ENCODE measurements at places on chromosomes 3 and 15.
A peak's percentile ranks its signal among the peaks of the same experiment; 100 is the strongest.

DNA sequence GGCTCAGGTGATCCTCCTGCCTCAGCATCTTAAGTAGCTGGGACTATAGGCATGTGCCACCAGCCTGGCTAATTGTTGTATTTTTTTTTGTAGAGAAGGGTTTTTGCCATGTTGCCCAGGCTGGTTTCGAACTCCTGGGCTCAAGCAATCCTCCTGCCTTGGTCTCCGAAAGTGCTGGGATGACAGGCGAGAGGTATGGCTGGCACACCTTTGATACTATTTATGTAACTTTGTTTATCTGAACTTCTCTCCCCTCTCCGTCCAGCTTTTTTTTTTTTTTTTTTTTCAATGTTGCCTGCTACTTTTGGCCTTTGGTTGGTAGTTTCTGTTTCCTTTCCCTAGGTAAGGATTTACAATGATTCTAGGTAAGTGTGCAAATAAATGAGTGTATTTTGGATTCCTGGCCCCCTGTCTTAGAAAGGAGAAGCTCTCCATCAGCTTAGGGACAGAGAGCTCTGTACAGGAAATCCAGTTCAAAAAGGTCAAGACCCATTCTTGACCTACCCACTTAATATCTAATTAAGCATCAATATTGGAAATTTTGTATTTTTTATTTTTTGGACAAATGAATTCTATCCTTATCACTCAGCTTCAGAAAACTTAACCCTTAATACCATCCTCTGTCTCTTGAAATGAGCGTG is 6.8 kb downstream of the ARL6IP5 start:
- DNase-seq: no peak

DNA sequence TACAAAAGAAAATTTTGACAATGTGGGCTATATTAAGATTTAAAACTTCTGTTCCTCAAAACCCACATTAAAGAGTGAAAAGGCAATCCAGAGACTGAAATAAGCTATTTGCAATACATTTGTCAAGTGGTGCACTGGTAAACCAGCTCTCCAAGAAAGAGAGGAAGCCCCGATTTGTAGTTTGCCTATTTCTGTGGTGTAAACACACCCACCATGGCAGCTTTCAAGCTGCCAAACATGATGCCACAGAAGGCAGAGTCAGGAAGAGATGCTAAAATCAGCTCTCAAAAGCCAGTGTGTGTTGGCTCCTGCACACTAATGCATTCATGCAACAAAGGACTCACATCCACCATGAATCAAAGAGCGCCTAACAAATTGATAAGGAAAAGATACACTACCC is 17.5 kb downstream of the RFTN1 start:
- no peak for DNase-seq

GRCh38 chr3:32662647-32663046 is 22.3 kb upstream of the CNOT10 start:
- no peak for DNase-seq

DNA sequence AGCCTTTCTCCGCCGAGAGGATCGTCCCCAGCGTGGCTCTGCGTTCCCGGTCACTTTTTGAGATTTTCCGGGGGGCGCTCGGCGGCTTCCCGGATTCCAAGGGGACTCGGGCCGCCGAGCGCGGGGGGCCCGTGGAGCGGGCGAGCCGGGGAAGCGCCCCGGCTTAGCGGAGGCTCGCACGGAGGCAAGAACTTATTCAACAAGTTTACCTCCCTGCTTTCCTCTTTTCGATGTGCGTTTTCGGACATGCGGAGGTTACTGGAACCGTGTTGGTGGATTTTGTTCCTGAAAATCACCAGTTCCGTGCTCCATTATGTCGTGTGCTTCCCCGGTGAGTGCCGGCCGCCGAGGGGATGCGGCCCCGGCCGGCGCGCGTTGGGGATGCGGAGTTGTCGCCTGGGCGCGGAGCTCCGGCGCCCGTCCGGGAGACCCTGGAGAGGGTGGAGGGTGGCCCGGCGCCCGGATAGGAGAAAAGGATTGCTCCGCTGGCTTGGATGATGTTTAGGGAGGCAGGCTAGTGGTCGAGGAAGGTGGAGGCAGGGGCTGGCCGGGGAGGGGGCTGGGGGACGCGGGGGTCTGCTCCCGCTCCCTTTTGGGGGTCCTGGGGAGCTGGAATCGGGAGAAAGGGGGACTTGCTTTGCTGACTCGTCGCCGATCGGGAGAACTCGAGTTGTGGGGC is 810 bp downstream of the PTPRG start:
- DNase-seq: no peak

GRCh38 chr3:194272221-194272620 is 78.9 kb downstream of the CPN2 start:
- DNase-seq: no peak

- DNase-seq: no peak
Measured at GRCh38 chr3:111684640-111685039, 89.5 kb upstream of the ZBED2 start.

DNA sequence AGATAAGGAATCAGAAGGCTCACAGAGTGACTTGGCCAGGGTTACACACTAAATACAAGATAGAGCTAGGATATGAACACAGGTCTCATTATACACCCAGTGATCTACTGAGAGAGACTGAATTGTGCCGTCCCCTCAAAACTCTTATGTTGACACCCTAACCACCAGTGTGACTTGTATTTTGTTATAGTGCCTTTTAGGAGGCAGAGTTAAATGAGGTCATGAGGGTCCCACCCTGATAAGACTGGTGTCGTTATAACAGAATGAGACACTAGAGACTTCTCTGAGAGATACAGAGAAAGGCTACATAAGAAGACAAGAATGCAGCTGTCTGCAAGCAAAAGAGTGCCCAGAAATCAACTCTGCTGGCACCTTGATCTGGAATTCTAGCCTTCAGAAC is 12.6 kb downstream of the KPNA1 start:
- DNase-seq: no peak

DNA sequence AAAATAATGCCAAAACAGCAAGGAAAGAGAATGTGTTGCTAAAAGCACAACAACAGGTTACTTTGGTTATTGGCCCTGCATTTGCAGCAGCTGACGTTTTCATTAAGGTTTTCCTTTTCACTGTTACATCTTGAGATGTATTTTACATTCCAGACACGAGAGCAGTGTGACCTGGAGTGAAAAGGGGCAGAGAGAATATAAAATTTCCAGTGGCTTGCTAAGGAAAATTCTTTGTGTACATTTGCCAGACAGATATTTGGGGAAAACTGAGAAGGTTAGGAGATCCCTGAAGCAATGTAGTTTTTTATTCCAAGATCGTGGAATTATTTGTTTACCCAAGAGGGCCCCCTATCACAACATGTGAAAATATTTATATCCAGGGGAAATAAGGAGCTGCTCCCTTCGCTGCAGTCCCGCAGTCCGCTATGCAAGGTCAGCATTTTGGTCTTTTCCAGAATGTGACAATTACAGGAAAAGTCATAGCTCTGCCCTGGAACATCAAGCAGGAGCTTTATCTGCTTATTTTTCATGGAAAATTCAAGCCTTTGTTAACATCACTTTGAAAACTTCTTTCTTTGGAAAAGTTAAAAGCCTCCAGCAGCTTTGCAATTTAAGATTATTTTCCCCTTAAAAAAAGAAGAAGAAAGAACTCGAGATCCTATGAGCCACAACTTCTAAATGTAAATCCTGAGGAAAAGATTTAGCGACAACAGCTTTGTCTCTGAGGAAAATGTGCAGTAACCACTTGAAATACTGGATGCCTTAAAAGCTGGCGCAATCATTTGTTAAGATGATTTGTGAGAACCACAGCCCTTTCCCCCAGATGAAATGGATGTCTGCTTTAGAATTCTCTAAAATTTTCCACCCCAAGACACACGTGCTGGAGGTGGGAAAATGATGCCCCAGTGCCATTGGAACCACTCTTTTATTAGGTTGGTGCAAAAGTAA is 256.4 kb upstream of the TPM1 start:
- DNase-seq: no peak

DNA sequence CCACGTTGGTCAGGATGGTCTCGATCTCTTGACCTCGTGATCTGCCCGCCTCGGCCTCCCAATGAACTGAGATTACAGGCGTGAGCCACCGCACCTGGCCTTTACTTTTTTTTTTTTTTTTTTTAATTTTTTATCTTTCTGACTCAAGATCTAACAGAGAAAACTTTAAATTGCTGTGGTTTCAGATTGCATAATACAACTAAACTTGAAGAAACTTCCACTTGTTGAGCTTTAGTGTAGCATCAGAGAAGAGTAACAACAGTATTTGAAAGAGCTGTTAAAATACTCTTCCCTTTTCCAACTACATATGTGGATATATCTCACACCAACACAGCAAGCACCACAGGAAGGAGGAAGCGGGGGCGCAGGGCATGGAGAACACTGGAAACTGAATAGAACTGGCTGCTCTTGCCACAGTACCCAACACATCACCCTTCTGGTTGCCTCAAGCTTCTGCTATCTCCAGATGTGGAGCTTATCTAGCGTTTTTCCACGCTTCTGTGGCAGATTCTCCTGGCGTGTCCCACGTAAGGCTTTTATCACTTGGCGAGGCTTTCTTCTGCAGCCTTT is 45.4 kb downstream of the MAP6D1 start:
- DNase-seq: no peak

DNA sequence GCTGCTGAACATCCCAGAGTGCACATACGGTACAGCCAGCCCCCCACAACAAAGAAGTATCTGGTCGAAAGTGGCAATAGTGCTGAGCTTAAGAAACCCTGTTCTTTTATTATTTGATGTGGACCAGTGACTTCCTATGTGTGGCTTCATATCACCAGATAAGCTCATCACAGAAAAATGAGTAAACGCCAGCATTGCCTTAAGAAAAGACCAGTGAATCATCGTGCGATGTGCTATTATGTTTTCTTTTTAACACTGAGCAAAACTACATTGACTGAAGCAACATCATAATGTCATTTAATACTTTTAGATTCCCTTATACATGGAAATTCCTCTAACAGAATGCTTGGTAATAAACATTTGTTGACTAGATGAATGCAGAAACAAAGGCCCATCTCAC is 45.2 kb upstream of the ARRDC4 start:
- DNase-seq: no peak

DNA sequence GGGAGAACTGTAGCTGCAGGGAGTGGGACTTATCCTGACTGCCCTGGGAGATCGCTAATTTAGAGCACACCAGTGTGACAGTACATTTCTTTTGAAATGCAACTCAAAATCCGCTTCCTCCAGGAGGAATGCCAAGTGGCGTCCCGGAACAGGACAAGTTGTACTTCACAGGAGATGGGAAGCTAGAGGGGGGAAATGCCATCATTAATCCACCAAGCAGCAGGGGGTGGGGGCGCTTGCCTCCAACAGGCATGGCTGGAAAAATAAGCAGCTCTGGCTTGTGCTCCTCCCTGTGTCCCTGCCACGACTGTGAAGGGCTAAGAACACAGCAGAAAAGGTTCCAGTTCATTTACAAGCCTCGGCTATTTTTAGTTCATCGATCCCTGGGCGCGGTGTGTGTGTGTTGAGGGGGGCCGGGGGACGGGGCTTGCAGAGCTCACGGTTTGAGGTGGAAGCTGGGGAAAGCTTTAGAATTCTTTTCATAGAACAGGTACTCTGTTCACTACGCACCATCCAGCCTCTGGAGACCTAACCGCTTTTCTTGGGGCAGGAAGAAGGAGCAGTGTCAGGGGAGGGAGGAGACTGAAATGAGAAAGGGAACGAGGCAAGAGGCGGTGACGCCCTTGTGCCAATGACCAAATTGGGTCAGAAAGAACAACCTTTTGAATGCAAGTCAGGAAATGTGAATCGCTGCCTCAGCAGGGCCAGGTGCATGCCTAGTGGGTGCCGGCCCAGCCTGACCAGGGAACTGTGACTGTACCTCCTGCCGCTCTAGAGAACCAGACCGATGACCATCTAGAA is 51.8 kb upstream of the DGKG start:
- peak; percentile 40 for DNase-seq

DNA sequence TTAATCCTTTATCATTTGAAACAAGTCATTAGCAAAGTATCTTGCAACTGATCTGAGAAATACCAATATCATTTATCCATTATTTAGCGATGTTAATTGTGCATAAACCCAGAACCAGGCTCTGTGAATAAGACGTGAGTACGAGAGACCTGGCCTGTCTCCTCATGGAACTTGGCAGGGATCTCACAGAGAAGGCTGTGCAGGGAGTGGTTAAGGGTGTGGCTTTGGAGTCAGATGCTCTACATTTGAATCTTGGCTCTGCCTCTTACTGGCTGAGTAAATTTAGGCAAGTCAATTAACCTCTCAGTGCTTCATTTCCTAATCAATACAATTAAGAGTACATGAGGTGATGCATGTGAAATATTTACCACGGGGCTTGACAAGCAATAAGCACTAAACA is 39.9 kb upstream of the TBL1XR1 start:
- no peak for DNase-seq

DNA sequence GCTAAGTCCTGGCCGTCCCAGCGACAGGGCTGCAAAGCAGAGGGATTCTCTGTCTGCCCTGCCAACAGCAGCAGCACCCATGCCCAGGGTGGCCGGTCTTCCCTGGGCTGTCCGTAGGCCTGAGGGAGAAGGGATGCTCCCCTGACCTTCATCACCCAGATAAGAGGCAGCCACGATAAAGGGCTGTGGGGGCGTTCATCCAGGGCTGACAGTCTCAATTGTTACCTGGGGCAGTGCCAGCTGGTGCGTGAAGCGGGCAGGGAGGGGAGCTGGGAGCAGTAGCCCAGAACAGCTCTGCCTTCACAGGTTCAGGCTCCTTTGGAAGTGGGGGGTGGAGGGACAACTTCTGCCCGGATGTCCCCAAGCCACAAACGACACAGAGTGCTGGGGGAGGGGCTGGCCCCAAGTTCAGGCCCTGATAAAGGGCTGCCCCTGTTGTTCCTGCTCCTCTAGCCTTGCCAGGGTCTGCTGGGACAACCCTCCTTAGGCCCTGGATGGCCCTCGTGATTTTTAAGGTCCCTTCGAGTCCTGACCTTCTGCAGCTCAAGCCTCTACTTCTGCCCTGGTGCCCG is 94.7 kb downstream of the RAB11A start:
- no peak for DNase-seq

GRCh38 chr3:43949594-43949993 is 258.9 kb downstream of the ABHD5 start:
- DNase-seq: no peak

DNA sequence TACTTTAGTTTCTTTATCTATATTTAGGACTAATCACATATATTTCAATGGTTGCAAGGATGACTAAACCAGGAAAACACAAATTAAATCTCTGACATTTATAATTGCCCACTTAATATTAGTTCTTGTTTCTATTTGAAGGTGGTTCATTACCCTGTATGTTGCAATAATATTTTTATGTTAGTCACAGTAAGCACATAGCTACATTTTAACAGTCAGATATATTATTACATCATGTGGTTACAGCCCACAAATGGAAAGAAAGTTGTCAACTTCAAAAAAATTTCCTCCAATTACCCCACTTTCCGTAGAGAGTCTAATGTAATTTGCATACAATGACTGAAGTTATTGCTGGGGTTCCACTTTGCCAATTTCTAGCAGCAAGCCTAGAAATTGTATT is 114.6 kb downstream of the TUSC7 start:
- DNase-seq: no peak

DNA sequence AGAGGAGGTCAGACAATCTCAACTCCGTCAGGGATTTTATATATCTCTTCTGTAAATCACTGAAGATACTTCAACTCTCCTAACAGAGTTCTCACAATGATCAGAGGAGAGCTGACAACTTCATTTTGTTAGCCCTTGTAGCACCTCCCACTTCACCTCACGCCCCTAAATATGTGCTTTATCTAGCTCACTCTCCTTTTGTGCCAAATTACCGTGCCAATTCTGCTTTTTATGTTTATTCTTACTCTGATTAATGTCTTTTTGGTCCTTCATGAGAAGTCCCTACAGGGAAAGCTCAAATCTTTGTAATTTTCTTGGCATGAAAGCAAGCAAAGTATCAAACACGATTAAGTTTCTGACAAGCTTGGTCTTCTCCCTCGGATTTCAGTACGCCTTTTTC is 636.1 kb upstream of the NAALADL2 start:
- no peak for DNase-seq
